T-helper 1 cell (primary cell): ENCODE measurements at places on chromosomes 5 and 9.

- no peak for DNase-seq
Measured at GRCh38 chr5:61386045-61386800, 54.2 kb downstream of the ZSWIM6 start.

DNA sequence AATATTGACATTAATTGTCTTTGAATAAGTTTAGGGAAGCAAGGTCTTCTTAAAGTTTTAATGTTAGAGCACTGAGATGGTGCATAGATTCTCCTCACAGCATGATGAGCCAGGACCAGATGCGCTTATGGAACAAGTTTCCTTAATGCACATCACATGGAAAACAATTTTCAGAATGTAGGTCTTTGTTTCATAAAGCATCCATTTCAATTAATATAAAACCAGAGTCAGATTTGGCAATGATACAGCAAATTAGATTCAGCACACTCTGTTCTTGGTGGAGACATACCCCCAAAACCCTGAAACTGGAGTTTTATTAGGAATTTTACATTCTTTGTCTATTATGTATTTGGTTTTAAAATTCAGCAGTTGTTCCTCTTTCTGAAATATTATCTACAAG lies 402.1 kb upstream of the SEMA6A start:
- no peak for DNase-seq

DNA sequence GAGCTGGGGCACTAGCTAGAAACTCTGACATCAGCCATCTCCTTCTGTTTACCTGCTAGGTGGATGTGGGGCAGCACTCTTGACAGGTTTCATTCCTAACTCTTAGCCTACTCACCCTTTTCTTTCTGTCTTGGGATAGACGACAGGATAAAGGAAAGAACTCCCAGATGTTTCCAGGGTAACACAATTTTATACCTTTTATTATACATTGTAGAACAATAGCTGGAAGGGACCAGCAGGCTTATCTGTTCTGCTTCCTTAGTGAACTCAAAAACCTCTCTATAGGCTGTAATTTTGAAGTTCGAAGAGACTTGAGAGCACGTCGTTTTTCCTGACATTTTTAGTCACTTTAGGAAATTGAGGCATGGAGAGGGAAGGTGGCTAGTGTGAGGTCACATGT lies 13.2 kb downstream of the SPTAN1 start:
- DNase-seq, result no peak

GRCh38 chr5:124044613-124045012 lies 532.6 kb downstream of the CSNK1G3 start:
- no peak for DNase-seq

DNA sequence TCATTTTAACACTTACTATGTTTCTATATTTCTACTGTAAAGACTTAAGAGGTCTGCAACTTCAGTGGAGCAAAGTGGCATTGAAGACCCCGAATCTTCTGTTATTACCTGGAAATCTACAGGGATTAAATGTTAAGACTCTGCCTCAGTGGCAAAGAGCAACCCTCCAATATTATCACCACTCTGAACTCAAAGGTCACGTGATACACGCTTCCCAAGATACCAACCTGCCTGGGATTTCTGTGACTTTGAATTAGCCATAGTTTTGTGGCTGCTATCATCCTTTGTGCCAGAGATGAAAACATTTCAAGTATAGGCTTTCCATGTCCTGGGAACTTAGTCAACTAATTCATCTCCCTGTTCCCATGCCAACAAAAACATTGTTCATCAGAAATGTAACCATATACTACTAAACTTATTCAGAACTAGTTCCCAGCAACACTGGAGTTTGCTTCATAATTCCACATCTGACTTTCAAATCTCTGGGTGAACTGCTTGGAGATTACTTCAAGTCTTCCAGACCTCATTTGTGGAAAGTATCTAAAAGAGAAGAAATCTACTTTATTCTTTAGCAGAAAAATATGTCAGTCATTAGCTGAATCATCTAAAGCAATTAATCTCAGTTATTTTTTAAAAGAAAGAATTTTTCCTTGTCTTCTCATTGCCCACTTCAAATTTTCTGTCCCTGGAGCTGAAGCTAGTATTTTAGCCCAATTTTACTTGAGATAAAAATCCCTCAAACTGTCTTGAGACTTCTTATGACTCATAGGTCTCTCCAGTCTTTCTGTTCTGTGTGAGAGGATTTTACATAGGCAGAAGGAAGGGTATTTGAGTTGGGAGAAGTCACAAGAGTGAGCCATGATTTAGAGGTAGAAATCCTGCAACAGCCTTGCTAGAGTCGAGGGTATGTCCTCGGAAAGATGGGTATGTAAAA lies 83.0 kb downstream of the ZNF462 start:
- no peak for DNase-seq

- no peak for DNase-seq
Measured at GRCh38 chr5:89988129-89988810, 421.3 kb downstream of the CETN3 start.

- DNase-seq, result no peak
Measured at GRCh38 chr5:64973215-64973614, 204.5 kb downstream of the CWC27 start.

- no peak for DNase-seq
Measured at GRCh38 chr9:23621188-23621587, 204.9 kb downstream of the ELAVL2 start.

- no peak for DNase-seq
Measured at GRCh38 chr9:98365227-98365669, 109.8 kb upstream of the TBC1D2 start.

GRCh38 chr9:84978661-84979060 lies 309.1 kb downstream of the NTRK2 start:
- DNase-seq, result no peak

DNA sequence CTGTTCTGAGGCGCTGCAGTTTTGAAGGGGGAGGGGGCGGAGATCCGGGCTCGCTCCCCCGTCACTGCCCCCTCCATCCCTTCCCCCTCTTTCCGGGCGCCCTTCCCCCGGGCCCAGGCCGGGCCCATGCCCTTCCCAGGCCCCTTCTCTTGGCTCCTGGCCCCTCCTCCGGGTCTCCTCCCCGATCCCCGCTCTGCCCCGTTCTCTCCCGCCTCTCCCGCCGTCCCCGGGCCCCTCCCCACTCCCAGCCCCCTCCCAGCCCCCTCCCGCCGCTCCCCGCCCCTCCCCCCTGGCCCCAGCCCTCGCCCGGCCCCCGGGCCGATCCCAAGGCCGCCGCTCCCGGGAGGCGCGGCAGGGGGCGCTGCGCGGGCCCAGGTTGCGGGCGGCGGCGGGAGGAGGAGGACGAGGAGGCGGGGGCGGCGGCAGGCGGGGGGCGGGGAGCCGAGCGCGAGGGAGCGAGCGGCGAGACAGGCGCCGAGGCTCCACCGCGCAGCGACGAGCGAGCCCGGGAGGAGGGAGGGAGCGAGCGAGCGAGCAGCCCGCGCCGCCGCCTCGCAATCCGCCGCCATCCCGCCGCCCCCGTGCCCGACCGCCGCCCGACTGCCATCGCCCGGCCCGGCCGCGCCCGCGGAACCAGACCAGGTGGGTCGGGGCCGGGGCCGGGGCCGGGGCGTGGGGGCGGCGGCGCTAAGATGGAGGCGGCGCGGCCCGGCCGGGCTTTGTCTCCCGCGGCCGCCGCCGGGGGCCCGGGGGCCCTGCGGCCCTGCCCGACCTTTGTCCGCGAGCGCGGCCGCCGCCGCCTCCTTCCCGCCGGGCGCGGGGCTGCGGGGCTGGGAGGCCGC lies at the start of gene PRRC2B:
Gene PRRC2B, plus strand, starts transcription at position 465 of the 842 bp plus-strand sequence. CDS start 36,059 bp downstream, outside the sequence.
- DNase-seq, result peak; percentile 80

DNA sequence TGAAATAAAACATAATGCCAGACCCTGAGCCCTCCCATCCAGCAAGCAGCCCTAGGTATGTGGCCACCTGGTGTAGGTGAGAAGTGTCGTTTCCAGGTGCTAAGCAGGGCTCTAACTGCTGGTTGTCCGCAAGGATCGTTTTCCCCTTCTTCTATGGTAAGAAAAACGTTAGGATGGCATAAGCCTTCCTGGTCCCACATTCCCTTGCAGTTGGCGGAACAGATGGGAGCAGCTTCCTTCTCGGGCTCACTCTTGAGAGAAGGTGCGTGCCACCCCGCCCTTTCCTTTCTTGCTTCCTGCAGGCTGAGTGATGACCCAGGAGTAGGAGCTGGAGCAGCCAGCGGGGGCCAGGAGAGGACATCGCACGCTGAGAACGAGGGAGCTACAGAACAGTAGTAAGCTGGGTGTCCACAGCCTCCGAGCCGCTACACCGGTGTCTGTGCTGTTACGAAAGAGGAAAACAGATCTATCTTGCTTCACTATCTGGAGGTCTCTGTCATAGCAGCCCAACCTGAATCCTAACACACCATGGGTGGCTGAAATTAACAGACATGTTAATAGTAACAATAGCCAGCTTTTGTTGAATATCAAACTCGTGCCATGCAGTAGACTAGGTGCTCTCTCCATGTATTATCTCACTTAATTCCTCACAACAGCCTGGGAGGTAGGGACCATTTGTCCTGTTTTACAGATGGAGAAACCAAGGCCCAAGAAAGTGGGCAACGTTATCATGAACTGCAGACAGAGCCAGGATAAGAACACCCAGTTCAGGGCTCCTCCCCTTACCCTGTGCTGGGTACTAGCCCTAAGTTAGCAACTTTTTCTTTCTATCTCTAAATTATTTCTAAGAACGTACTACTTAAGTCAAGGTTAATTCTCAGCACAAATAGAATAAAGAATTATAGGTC lies 139.8 kb downstream of the COL23A1 start:
- no peak for DNase-seq

DNA sequence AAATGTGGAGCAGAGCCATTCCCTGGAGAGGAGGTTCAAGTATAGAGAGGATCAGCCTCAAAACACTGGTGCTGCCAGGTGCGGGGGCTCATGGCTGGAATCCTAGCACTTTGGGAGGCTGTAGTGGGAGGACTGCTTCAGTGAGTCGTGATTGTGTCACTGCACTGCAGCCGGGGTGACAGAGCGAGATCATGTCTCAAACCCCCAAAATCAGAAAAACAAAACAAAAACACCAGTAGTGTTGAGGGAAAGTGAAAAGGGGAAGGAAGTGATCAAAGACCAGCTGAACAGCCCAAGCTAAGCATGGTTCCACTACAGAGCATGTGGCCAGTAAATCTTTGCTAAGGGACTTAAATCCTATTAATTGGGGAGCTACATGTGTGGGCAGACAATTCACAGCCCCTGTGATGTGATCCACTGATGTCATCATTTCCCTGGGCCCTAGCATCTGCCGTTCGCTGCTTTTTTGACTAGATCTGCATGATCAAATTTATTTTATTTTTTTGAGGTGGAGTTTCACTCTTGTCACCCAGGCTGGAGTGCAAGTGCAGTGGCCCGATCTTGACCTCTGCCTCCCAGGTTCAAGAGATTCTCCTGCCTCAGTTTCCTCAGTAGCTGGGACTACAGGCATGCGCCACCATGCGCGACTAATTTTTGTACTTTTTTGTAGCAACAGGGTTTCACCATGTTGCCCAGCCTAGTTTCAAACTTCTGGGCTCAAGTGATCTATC lies 2.7 kb upstream of the PCBD2 start:
- DNase-seq, result no peak

GRCh38 chr5:143055596-143056338 lies 285.6 kb downstream of the ARHGAP26 start:
- DNase-seq, result no peak

GRCh38 chr5:55141945-55142690 lies 17.9 kb upstream of the GPX8 start:
- no peak for DNase-seq

- peak; percentile 34 for DNase-seq
Measured at GRCh38 chr5:6827526-6828219, 114.4 kb downstream of the TENT4A start.

DNA sequence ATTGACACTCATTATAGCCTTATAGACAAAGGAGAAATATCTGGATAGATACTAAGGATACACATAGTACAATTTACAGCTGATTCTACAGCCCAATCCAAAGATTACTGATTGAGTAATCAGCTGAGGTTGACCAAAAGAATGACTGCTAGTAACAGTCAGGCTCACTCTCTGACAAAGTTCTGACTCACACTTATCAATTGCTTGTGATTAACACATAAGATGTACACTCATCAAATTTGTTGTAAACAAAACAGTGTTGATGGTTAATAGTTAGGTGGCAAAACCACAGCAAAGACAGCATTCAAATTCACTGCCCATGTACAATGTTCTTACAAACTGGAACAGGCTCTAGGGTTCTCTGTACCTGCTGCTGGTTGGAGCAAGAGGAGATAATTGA lies 422.7 kb downstream of the TLE1 start:
- DNase-seq, result no peak

DNA sequence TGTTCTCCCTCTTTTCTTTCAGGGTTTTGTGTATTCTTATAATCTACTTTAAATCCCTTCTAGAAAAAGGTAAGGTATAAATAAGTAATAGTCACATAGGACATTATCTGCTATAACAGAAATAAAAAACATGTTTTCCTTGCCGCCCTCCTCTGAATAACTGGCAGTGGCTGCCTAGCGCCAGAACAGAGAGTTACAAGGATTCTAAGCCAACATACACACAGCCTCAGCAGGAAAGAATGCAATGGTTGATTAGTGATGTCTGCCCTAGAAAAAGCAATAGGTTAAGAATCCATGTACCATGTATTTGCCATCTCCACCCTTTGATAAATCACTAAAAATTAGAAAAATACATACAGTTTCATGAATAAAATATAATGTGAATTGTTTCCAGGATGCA lies 4.9 kb downstream of the MED27 start:
- DNase-seq, result no peak

GRCh38 chr9:86406366-86406765 lies 52.2 kb upstream of the TUT7 start:
- DNase-seq, result no peak
